ENCODE measurements at places on chromosomes 1 and 21.
A peak's percentile ranks its signal among the peaks of the same experiment; 100 is the strongest.

DNA sequence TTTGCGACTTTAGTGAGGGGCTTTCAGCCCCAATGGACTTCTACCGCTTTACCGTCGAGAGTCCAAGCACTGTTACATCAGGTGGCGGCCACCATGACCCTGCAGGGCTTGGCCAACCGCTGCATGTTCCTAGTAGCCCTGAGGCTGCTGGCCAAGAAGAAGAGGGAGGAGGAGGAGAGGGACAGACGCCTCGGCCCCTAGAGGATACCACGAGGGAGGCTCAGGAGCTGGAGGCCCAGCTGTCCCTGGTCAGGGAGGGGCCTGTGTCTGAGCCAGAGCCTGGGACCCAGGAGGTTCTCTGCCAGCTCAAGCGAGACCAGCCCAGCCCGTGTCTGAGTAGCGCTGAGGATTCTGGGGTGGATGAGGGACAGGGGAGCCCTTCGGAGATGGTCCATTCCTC lies 8.6 kb upstream of the SLC25A34 start:
- peaks cover 5% of the 10 kb centered on the region for H3K36me3 ChIP-seq

DNA sequence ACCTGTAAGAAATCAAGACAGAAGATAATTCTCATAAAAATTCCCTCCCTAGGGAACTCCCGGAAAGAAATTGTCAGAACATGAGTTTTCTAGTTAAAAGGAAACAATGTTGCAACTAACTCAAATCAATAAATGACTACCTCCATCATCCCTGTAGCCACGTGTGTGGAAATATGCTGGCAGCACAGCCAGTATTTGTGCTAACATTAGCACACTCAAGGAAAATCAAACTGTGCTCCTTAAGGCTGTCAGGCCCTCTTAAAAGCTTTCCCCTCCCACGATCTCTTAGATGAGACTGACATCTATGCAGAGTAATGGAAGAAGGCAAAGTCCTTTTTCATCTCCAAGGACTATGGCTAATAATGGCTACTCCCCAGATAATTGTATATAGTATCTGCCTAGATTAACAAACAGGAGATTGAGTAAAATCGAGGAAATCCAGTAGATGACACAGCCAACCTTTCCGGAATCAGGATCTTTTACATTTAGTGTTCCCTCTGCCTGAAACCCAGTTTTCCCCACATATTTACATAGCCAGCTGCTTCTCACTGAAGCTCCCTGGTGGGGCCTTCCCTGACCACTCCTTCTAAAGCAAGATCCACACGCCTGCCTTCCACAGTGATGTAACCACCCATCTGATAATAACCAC lies 50.9 kb upstream of the NR5A2 start:
- H3K36me3 ChIP-seq: no peaks in the 10 kb centered on the region
- no peaks in the 10 kb centered on the region for H3K4me1 ChIP-seq
- no peak overlapping the region for H3K4me3 ChIP-seq
- no peak overlapping the region for H3K27ac ChIP-seq

DNA sequence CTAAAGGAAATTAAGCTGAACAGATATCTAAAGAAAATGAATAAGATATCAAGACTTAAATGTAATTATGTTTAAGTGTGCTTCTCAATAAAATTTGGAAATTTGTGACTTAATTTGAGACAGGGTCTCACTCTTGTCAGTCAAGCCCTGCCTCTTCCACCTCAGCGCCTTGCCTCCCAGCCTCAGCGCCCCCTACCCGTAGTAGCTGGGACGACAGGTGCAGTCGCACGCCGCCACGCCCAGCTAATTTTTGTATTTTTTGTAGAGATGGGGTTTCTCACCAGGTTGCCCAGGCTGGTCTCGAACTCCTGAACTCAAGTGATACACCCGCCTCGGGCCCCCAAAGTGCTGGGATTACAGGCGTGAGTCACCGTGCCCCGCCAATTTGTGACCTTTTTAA lies 117.0 kb downstream of the CLEC20A start:
- DNase-seq: no peak
- no peaks in the 10 kb centered on the region for H3K36me3 ChIP-seq
- H3K27ac ChIP-seq: no peak overlapping the region

DNA sequence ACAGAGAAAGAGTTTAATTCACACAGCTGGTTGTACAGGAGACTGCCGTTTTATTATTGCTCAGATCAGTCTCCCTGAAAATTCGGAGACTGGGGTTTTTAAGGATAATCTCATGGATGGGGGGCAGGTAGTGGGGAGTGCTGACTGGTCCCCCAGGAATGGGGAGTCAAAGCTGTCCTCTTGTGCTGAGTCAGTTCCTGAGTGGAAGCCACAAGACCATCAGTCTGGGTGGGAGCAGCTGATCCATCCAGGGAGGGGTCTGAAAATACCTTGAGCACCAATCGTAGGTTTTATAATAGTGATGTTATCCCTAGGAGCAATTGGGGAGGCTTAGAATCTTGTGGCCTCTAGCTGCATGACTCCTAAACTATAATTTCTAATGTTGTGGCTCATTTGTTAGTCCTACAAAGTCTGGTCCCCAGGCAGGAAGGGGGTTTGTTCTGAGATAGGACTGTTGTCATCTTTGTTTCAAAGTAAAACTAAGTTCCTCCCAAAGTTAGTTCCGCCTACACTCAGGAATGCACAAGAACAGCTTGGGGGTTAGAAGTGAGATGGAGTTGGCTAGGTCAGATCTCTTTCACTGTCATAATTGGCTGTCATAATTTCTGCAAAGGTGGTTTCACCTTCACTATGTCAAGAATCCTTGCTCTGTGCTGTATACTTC lies 50.3 kb downstream of the TRAF5 start:
- H3K4me3 ChIP-seq: no peak overlapping the region
- H3K4me1 ChIP-seq: peaks cover 34% of the 10 kb centered on the region
- no peak for DNase-seq
- peaks cover 24% of the 10 kb centered on the region for H3K36me3 ChIP-seq
- peak overlapping the region; percentile 30 for H3K27ac ChIP-seq

DNA sequence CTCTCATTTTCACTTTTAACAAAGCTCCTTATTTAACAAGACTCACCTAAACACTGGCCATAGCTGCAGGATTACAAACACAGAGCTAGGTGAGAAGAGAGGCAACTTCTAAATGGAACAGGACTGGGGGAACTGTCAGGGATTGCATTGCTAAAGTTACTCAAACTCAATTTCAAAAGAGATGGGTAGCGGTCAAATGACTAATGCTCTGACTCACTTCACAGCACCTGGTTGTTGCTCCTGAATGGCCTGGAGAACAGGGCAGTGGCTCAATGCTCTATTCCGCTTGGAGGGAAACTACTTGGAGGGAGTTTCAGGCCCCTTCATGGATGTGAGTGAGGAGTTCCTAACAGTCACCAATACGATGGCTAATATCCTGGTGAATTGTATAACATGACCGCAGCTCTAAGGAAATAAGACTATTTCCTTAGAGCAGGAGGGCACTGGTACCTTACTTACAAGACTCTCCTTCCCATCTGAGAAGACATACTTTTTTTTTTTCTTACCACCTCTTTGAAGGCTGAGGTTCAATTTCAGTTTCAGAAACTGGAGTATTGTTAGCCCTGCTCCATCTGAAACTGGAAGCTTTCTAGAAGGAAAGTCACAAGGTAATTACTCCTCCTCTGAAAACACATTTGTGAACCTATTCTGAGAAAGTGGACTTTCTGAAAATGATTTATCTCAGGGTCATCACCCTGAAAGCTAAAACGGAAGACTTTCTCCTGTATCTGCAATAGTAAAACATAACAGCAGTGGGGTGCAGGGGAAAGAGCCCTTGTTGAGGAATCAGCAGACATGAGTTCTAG lies 9.5 kb downstream of the DPT start:
- no peak overlapping the region for H3K27ac ChIP-seq
- peaks cover 10% of the 10 kb centered on the region for H3K4me1 ChIP-seq
- no peak overlapping the region for H3K4me3 ChIP-seq
- no peaks in the 10 kb centered on the region for H3K36me3 ChIP-seq
- peaks cover 3% of the 10 kb centered on the region for H3K27me3 ChIP-seq
- DNase-seq: no peak

DNA sequence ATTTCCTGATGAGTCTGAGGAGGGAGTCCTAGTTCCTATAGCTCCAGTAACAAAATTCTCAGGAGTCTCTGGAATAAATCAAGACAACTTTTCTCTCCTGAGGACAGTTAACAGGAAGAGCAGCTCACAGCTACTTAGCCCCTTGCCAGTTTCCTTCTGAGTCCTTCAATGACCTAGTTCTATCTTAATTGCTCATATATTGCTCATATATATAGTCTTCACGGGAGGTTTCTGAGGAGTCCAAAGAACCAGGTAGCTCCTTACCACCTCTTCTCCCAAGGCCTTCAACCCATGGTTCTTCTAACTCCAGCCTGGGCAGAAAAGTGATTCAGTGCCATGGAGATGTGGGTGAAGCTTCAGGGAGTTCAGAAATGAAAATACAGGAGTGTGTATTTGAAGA lies 4.6 kb downstream of the AMIGO1 start:
- peaks cover 72% of the 10 kb centered on the region for H3K4me1 ChIP-seq
- H3K36me3 ChIP-seq: peaks cover 6% of the 10 kb centered on the region
- H3K4me3 ChIP-seq: no peak overlapping the region
- DNase-seq: no peak
- no peaks in the 10 kb centered on the region for H3K27me3 ChIP-seq
- peak overlapping the region; percentile 66 for H3K27ac ChIP-seq

- no peak for DNase-seq
- no peak overlapping the region for H3K4me3 ChIP-seq
- no peaks in the 10 kb centered on the region for H3K36me3 ChIP-seq
Measured at GRCh38 chr1:96104506-96104905, 617.1 kb upstream of the PTBP2 start.

- no peak overlapping the region for H3K27ac ChIP-seq
- H3K36me3 ChIP-seq: no peaks in the 10 kb centered on the region
- DNase-seq: no peak
Measured at GRCh38 chr1:43634721-43635120, 15.2 kb upstream of the KDM4A start.

DNA sequence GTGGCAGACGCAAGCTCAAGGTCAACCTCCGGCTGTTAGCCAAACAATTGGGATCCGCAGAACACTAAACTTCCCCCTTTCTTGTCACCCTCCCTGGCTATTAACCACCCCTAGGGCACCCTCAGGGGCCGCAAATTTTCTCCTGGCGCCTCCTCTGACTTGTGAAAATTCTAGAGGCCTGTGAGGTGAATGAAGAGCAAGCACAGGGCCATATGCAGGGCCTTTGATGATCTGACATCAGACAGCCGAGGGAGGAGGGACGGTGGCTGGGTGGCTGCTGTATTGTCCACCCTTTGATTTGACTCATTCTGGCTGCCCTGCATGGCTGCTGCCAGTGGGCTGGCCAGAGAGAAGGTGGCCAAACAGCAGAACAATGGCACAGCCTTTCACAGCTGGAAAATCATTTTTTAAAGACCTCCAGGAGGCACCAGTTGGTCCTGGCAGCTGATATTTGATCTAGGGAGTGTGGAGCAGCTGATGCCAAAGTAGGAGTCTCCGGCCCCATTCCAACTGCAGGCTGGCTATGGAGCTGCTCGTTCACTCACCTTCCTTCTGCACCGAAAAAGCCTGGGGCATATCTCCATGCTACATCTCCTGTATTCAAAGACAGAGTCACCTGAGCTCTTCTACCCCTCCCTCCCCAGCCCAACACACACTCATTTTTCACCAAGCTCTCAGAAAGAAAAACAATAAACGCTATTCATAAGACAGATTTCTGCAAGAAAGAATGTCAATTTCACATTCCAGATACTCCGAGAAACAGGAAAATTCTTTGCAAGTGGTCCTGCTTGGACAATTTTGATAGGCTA lies 44.9 kb upstream of the BARHL2 start:
- no peak overlapping the region for H3K27ac ChIP-seq
- H3K36me3 ChIP-seq: no peaks in the 10 kb centered on the region
- no peak for DNase-seq
- no peak overlapping the region for H3K4me3 ChIP-seq

GRCh38 chr1:215992620-215993019 lies 425.5 kb downstream of the KCTD3 start:
- no peak for DNase-seq
- no peaks in the 10 kb centered on the region for H3K36me3 ChIP-seq
- H3K27ac ChIP-seq: no peak overlapping the region
- no peak overlapping the region for H3K4me3 ChIP-seq
- no peaks in the 10 kb centered on the region for H3K4me1 ChIP-seq

GRCh38 chr21:45002381-45003204 lies 62.8 kb downstream of the SLX9 start:
- H3K27me3 ChIP-seq: peaks cover 6% of the 10 kb centered on the region
- H3K36me3 ChIP-seq: no peaks in the 10 kb centered on the region
- no peak overlapping the region for H3K4me3 ChIP-seq
- H3K27ac ChIP-seq: no peak overlapping the region
- DNase-seq: no peak
- peaks cover 6% of the 10 kb centered on the region for H3K4me1 ChIP-seq

DNA sequence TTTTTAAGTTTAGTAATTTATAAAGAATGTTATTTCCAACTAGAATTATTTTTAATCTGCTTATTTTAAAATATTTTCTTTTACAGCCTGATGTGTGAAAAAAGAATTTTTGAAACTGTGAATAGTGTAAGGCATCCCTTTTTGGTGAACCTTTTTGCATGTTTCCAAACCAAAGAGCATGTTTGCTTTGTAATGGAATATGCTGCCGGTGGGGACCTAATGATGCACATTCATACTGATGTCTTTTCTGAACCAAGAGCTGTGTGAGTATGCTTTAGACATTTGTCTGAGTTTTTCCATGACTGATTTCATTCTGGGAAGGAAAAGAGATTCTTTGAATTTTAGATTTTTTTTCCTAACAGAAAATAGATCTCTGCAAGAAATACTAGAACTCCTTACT lies 77.9 kb downstream of the GTF2B start:
- peaks cover 26% of the 10 kb centered on the region for H3K36me3 ChIP-seq
- H3K4me1 ChIP-seq: peaks cover 4% of the 10 kb centered on the region
- no peak overlapping the region for H3K27ac ChIP-seq
- no peaks in the 10 kb centered on the region for H3K27me3 ChIP-seq

DNA sequence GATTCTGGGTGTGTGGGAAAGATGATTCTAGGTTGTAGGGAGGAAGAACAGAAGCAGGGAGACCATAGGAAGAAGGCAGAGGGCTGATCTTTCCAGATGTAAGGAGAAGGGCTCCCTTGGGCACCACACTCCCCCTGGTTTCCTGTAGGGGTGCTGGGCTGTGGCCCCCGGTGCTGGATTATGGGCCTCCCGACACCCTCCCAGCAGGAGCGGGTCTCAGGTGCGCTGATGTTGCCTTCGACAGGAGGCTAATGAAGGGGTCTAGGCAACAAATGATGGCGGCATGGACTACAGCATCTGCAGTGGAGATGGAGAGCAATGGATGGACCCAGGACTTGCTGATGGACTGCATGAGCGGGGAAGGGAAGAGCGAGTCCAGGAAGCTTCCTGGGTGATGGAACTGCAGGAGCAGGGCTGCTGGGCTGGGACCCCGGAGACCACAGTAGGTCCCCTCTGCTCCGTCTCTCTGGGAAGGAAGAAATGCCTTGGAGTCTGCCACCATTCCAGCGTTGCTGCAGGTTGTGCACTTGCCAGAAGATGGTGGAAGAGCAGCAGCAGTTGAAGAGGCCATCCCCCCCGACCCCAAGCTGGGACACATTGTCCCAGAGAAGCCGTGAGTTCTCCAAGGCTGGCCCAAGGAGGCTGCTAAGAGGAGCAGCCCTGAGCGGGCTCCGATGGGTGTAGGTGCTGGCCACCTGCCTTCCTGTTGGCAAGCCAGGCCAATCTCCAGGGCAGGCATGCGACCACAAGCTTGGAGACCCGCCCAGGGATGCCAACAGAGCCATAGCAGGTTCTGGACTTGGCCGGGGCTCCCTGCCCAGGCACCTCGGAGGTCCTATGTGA lies 95.4 kb upstream of the VAMP3 start:
- no peaks in the 10 kb centered on the region for H3K36me3 ChIP-seq
- no peak overlapping the region for H3K27ac ChIP-seq
- DNase-seq: no peak
- H3K27me3 ChIP-seq: no peaks in the 10 kb centered on the region
- no peaks in the 10 kb centered on the region for H3K4me1 ChIP-seq
- H3K4me3 ChIP-seq: no peak overlapping the region
